ENCODE measurements at places on chromosomes 5 and 9.

DNA sequence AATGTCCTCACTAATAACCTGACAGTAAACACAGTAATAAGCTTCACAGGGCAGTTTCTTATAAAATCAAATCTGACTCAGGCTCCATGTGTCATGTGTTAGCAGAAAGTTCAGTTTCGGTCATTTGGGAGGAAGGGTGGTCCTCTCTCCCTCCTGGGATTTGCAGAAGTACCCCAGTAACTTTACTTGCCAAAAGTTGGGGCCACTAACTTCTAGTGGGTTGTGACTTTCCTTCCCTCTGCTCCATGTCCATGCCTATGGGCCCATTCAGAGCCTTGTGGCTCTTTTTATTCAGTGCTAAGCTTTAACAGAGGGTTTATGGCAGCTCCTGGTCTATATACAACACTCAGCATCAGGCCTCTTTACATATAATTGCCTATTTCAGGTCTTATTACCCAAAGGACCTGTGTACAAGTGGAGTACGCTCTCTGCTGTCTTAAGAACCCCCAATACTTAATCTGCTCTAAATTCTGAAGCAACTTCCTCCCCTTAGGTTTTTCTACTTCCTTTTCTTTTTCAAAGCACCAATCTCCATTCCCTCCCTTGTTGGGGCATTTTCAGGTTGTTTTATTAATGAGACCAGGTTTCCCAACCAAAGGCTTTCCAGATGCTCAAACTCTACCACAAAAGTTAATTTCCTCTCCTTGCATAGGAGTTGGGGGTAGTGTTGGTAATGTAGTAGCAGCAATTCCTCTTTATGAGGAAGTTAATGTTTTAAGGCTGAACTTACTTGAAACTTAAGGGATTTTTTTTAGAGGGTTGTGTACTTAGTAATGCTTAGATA lies 107.7 kb downstream of the CCDC192 start:
- DNase-seq, result no peak

DNA sequence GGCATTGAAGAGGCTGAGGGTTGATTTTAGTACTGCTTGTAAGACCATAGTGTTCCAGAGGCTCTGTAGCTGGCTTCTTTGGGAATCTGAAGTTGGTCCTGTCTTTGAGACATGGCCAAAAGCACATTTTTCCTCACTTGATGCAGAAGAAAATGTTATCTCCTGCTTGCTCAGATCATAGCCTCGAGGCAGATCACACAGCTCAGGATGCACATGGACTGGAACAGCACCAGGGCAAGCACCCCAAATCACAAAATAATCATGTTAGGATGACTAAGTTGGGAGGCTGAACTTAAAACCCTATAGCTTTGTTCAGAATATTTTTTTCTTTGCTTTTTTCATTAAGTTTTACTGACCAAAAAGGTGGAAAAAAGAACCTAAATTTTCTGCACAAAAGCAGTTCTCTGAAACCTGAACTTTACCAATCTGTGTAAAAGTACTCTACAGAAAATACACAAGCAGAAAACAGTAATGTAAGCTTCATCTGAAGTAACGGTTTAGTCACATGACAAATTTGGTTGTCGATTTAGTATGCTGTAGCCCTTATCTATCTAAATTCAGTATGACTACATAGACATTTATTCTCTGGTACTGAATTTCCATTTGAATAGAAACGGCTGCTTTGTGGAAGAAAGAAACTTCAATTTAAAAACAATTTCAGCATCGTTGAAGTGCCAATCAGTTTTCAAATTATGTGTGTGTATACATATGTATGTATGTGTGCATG lies 3.4 kb downstream of the KLHL9 start:
- DNase-seq, result no peak

DNA sequence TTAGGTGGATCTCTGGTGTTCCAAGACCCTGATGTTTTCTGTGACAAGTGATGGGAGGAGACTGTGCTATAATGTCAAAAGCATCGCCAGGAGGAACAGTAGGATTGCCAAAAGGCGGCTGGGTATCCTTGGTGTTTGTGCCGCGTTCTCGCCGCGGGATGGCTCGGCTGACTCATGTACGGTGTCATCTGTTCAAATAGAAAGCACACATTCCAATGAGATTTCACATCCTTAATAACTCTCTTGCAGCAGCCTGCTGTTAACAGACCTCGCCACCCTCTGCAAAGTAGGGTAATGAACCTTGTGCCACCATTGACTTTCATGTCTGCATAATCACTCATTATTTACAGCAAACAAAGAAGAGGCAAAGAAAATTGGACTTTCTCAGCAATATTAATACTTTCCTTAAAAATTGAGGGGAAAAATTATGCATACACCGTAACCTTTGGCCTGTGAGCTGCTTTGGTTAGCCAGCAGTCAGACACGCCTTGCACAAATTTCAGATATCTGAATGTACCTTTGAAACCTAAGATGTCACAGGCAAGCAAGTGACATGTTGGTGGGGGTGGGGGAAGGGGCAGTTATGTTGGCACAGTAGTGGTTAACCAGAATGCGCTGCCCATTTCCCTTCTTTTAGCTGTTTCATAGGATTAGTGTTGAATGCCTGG lies 289.4 kb downstream of the EFNA5 start:
- DNase-seq, result no peak

- DNase-seq, result no peak
Measured at GRCh38 chr9:133814586-133815208, 76.5 kb upstream of the SARDH start.

DNA sequence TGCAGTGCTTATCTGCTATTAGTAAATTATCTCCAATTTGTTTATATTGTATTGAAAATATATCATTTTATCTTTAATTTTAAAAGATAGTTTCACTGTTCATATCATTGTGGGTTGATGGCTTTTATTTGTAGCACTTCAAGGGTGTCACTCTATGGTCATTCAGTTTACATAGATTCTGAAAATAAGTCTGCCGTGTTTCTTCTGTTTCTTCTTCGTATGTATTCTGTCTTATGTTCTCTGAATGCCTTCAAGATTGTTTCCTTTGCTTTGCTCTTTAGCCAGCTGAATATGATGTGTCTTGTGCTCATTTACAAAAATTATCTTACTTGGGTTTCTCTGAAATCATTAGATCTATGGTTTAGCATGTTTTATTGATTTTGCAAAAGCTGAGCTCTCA lies 359.9 kb downstream of the CYLC2 start:
- DNase-seq, result no peak

DNA sequence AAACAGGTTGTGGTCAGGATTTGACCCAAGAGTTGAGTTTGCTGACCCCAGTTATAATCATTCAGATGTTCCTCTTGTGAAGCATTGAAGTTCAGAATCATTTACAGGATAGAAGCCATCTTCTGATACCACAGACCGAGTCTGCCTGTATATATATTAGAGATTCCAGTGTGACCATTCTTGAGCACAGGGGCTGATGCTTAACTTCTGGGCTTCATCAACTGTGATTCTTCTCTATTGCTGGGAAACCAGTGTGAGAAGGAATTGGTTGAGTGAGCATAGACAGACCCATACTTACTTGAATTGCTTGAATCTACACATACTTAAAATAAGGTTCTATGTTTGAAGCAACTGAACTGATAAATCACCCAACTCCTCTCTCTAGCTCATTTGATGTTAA lies 27.9 kb upstream of the PCAT7 start:
- DNase-seq, result no peak

GRCh38 chr9:114643896-114644295 lies 13.7 kb downstream of the TEX53 start:
- no peak for DNase-seq

GRCh38 chr9:129693741-129694140 lies 28.3 kb downstream of the PRRX2 start:
- DNase-seq, result no peak

Measured in type B pancreatic cell (in vitro differentiated cells).